COR-L47 (cell line): ENCODE measurements at places on chromosomes 4 and X.
A peak's percentile ranks its signal among the peaks of the same experiment; 100 is the strongest.

DNA sequence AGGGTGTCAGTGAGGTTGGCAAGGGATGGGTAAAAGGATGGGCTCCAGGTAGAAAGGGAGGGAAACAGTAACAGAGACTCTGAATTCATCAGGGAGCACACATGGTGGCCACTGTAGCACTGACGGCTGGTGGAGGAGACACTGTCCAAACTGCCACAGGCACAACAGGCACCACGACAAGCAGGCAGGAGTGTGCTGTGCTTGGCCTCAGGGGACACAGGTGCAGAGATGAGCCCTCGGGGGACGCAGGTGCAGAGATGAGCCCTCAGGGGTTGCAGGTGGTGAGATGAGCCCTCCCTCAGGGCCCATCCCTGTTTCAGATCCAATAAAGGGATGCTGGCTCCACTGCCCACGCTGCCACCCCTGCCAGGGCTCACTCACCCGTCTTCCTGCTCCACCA lies 7.6 kb downstream of the PDE6B start:
- no peak for DNase-seq

GRCh38 chr4:117481742-117482141 lies 396.4 kb upstream of the TRAM1L1 start:
- DNase-seq, result no peak

GRCh38 chr4:165368114-165368513 lies 10.7 kb upstream of the CPE start:
- peak; percentile 31 for DNase-seq

DNA sequence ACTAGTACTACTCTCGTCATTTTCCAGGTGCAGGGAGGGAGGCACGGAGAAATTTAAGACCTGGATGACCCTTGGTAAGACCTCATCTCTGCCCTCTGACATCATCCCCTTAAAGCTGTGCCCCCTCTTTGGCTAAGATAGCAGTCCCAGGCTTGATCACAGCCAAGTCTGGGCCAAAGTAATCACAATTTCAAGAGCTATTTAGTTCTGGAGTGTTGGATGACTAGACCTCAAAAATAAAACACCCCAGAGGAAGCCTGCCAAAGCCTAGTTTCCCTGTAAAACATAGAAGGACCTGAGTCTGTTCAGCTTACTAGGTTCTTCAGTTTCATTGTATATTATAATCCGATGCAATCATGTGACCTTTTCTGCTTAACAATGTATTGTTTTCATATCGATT lies 144.6 kb upstream of the ARHGEF9 start:
- no peak for DNase-seq

- no peak for DNase-seq
Observed at GRCh38 chr4:6154875-6155274, 45.5 kb downstream of the JAKMIP1 start.

DNA sequence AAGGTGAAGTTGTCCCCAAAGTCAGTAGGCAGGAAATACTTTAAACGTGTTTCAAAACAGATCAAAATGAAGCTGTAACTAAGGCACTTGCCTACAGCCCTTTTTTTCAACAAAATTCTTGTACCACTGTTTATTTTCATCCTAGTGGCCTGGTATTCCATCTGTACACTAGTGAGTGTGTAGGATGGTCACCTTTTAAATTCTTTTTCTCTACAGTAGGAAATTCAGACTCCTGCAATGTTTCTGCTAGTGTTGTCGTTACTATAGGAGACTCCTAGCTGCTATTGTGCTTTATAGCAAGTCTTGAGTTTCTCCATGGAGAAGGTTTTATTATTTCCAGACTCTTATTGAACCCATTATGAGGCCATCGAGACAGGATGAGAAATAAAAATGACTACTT lies 7.0 kb upstream of the NHS start:
- DNase-seq, result no peak

GRCh38 chr4:105374071-105374470 lies 99.8 kb downstream of the PPA2 start:
- no peak for DNase-seq

DNA sequence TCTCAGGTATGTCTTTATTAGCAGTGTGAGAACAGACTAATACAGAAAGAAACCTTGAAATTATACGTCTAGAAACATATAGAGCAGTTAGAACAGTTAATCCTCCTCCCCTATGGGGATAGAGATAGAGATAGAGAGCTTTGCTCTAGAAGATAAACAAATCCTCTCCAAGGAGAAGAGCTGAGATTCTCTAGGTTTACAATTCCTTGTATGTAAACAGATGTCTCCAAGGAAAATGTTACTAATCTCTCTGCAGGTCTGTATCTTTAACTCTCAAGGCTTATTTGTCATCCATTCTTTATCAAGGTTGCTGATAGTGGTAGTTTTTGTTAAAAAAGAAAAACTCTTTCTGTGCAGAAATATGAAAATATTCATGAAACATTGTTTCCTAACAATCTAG lies 282.1 kb upstream of the GIMD1 start:
- no peak for DNase-seq

DNA sequence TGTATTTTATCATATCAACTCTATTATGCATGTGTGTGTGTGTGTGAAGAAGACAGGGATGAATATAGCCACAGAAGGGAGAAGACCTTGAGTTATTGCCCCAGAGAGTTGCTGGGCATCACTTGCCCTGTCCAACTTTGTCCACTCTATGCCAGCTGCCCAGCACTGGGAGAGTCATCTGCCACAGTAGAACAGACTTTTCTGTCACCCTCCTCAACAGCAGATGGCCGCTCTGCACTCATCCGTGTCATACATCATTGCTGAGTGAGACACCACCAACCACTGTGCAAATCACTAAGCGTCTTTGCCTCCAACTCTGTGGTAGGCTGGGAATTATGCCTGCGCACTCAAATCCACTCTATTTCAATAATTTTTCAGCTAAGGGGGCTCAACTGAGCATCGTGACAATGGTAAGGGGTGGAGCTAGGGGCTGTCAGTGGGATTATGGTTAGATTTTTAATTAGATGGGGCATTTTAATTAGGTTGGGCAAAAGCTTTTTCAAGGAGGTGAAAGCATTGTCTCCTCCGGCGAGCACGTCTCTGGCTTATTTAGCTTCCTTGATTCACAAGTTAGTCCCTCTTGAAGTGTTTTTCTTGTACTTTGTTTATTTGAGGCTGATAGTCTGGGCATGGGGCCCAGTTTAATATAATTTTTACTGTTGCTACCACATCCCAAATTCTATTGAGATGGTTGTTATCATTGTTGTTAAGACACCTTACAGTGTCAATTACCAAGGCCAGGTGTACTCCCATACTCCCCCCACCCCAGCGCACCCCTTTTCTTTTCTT lies 100.1 kb upstream of the KLF3 start:
- peak; percentile 32 for DNase-seq

GRCh38 chr4:184810720-184811119 lies 15.0 kb downstream of the ACSL1 start:
- no peak for DNase-seq

GRCh38 chr4:107991945-107992630 lies 2.4 kb downstream of the HADH start:
- DNase-seq, result no peak

- DNase-seq, result no peak
Observed at GRCh38 chr4:47696823-47697222, 141.0 kb downstream of the CORIN start.

- no peak for DNase-seq
Observed at GRCh38 chr4:90215286-90215685, 88.1 kb downstream of the CCSER1 start.

- DNase-seq, result no peak
Observed at GRCh38 chrX:38804682-38805431, 3.6 kb downstream of the MID1IP1 start.

- no peak for DNase-seq
Observed at GRCh38 chrX:119917877-119918276, 22.2 kb downstream of the AKAP14 start.

DNA sequence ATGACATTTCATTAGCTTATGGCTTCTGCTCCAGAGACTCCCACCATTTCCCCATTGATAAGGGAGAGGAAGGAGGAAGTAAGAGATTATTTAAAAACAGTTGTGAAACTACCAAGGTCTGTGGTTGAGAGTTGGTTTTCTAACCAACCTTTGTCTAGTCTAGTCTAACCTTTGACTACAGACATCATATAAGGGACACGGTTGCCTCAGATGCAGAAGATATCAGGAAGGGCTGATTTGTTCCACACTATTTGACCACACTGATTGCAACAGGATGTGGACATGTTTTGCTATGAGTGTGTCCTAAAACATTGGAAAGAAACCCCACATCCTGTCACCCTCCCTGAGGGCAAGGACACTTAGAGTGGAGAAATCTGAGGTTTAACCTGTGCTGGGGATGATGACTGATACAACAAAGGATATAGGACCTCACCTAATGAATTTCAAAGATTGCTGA lies 53.0 kb downstream of the COQ2 start:
- no peak for DNase-seq

DNA sequence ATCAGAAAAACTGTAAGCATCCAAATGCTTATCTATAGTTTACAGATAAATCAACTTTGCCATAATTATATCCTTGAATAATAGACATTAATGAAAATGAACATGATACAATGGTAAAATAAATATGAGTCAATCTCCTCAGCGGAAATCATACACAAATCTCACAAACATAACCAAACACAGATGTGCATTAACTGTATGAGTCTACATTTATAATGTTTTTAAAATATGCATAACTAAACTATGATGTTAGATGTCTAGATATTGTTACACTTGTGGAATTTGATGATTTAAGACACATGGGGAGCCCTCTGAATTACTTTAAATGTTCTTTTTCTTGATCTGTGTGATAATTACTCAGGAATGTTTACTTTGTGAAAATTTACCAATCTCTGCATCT lies 951.2 kb downstream of the TECRL start:
- DNase-seq, result no peak

GRCh38 chr4:127829014-127829413 lies 46.9 kb downstream of the HSPA4L start:
- no peak for DNase-seq

DNA sequence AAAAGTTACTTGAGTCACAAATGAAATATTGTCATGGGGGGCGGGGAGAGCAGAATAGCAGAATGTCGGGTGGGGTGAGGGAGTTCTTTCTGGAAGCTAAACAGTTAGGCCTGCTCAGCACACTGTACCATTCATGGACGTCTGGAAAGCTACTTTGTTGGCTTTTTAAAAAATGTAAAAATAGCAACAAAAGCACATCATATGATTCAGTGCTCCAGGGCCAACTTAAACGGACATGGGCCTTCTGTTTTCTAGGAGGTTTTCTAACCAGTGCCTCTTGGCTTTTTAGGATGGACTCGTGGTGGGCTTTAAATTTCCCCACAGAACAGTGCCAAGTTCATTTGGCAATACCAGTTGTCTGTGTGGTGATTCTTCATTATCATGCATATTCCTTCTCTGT lies 57.4 kb upstream of the CLCN4 start:
- no peak for DNase-seq

DNA sequence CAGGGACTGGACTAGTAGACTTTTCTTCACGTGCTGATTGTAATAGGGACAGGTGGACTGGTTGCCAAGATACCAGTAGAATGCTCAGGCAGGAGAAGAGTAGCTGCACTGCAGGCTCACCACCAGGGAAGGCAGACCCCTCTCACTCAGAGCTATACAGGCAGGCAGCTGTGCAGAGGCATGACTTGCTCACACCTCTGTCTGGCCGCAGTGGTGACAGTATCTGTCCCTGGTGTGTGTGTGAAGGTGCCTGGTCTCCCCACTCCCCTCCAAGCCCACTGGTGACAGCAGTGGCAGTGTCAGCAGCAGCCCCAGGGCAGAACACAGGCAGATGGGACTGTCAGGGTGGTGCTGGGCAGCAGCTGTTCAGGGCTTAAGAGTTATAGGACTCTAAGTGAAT lies 140.7 kb downstream of the RPS6KA6 start:
- DNase-seq, result peak; percentile 7
